ENCODE measurements at places on chromosomes 16 and 17.

DNA sequence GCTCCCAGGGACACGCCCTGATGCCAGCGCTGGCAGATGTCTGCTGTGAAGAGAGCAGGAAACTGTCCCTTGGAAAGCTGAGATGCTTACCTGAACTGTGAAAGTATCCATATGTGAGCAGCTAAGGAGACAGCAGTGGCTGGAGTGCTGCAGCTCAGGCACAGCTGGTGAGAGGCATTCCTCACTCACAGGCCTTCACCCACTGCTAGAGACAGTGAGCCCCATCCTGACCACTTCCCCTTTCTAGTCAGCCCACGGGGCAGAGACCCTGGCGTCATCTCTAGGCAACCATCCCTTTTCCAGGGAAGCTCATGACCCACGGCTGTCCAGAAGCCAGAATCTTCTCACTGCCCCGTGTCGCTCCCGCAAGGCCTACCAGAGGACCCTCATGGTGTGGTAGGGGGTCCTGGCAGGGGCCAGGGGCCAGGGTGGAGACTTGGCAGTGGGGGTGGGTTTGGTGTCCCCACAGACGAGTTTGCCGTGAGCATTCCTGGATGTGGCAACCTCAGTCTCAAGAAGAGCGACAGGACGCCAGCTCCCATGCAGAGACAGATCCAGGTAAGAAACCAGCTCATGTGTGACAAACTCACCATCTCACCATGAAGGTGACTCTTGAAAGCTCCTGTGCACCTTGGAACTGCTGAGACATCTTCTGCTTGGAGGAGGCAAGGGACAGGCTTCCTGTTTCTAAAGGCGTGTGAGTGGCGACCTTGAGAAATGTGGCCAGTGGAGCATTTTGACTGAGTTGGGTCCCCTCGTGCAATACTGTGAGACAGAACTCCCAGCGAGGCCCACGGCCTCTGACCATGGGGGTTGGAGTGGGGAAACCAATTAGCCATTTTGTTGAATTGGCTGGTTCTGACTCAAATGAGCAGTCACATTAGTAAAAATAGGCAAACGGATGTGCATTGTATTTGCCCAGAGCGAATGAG lies at the start of gene SCIMP:
Gene SCIMP (minus strand): TSS at position 216 of the 932 bp plus-strand sequence. CDS start 105 bp downstream, at position 111.
- no peak for DNase-seq

DNA sequence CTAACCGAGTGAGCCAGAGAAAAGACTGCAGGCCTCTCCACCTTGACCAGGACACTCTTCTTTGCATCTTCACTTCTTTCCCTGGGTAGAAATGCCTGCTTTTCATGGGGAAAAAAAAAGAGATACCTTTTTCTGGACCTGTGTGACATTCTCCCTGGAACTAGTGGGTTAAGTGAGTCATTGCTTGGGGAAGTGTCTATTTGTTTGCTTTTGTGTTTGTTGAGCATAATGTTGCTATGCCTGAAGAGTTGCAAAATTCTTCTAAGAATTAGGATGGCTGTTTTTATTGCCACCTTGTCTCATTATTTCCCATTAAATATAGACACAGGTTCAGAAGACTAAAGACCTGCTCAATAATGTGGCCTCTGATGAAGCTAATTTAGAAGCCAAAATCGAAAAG lies 18.8 kb downstream of the CLUAP1 start:
- DNase-seq, result no peak

DNA sequence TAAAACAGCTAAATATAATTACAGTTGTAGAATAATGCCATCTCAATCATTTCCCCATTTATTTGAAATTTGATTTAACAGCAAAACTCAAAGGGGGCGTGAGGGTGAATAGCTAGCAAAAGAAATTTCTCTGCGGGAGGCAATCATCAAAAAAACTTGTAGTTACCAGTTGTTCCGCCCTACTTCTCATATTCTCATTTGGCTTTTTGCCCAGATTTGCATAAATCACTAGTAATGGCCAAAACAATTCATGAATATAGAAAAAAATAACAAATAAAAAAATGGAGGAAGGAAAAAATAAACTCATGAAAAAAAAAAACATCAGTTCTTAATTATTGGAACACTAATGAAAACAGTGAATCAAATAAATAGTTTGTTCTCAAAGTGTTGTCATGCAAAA lies 722.6 kb upstream of the KIF2B start:
- no peak for DNase-seq

GRCh38 chr17:3400055-3400454 lies 1.8 kb upstream of the OR1E1 start:
- DNase-seq, result no peak

- DNase-seq, result no peak
These were observed 103.4 kb downstream of the ZNF778 start for GRCh38 chr16:89320782-89321501.
